ENCODE measurements at places on chromosomes 5 and 9.

DNA sequence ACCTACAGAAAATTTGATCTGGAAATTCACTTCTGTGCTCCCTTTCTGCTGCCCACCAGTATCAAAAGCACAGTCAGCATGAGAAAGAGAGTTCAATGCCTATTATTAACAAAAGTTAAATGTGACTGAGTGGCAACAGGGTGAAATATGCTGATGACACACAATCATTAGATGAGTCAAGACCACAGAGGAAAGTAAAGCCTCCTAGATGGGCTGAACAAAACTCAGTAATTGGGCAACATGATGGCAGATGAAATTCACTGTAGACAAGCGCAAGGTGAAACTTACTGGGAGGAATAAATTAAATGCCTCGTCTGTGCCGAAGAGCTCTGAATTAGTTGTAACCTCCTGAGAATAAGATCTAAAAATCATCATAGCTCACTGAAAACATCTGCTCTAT lies 752.8 kb downstream of the IRX1 start:
- no peak for DNase-seq

- DNase-seq = no peak
These were observed 136.2 kb upstream of the IRX2 start for GRCh38 chr5:2887481-2888348.

DNA sequence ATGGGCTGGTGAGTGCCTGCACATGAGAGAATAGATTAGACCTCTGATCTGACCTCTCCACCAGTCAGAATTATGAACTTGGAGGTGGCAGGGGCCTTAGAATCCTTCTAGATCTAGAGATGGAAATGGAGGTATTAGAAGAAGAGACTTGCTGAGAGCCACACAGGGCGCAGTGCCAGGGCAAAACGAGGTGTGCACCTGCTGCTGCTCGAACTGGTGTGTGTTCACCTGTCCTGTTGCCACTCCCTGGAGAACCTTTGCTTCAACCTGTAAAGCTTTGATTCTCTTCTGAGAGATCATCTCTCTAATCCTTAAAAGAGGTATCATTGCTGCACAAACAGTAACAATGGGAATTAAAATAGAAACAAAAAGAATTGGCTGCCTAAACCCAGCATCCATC lies 24.9 kb downstream of the FRMPD1 start:
- DNase-seq = no peak

DNA sequence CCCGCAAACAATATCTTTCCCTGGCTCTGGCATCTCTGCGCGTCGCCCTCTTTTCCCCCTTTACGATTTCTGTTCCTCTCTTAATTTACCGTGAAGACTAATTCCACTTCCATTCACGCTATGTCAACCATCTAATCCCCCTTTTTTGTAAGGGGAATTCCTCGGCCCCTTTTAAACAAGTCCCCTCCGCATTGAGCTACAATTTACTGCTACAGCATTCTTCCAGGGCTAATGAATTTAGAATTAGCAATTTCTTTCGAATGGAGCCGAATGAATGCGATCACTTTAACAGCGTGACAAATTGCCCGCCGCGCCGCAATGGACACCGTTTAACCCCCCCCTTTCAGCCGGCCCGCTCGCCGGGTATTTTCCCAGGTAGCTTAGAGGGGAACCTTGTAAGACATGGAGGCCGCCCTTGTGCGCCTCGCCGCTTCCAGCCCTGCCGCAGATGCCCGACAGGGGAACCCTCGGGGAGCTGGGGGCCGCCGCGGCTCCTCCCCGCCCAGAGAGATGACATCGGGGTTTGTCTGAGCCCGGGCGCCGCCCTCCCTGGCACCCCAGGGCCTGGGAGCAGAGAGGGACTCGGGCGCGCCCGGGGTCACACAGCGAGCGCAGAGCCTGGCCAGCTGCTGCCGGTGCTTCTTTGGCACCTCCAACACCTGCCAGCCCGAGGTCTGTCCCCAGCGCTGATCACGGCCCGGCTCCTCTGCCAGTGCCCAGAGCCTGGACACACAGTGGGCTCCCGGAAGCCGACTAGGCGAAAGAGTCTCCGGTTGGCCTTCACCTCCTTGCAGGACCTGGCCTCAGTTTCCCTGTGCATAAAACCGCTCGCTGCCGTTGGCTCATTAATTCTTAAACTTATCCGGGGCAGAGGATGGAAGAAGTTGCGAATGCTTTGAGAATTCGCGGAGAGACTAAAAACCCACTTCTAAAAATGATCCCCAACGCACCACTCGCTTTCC lies 1.3 kb downstream of the PRDM12 start:
- DNase-seq = no peak

DNA sequence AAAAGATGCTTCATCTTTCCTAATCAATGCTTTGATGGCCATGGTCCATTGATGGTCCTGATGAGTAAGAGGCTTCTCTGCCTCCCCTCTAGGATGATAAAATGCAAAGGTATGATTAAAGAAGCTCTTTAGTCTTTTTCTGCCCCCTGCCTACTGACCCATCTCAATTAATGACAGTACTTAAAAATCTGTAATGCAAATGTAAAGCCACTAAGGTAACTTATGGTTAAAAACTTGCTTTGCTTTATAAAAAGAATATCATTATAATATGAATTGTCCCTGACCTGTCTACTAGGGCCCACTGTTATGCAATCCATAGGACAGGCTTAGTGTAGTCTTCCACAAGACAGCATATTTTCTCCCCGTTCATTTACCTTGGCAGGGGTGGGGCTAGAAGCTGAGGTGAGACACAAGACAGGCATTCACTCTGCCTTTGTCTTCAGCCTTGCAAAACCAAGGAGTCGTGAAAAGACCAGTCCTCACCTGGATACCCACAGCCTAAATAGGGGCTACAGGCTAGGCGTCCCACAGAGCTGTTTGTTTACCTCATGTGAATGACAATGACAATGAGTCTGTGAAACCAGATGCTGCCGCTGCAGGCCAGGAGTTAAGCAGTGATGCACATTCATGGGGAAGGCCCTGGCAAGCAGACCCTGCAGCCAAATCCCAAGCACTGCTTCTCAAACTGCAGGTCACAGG lies 60.4 kb downstream of the BNC2 start:
- DNase-seq = no peak

DNA sequence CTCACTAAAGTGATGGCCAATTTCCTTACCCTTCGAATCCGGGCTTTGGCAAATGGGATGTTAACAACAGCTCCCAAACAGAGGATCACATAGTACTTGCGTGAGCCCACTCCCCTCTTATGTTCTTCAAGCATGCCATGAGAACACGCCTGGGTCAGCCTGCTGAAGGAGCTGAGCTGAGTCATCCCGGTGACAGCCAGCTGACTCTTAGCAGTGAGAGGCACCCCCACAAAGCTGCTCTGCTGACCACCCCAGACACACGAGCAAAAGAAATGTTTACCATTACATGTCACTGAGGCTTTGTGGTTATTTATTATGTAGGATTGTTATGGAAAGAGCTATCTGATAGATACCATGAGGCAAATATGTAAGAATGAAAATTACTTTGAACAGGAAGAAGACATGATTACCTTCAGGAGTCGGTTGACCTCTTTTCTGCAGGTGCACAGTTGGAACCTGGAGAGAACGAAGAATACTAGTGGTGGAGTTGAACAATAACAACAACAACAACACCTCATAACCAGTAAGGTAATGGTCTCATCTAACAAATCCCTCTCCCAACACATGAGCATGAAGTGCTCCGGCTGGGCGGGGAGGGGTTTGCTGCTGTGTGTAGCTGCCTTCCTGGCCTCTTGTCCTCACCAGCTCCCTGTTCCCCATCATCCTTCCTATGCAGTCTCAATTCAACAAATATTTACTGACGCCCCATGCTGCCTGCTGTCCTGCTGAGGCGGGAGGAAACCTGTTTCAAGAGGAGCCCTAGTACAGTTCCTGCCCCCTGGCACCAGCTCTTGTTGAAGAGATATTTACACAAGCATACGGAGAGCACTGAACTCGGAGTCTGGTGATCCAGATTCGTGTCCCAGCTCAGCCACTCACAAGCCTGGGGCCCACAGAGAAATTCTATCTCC lies 69.4 kb upstream of the LHFPL2 start:
- no peak for DNase-seq

DNA sequence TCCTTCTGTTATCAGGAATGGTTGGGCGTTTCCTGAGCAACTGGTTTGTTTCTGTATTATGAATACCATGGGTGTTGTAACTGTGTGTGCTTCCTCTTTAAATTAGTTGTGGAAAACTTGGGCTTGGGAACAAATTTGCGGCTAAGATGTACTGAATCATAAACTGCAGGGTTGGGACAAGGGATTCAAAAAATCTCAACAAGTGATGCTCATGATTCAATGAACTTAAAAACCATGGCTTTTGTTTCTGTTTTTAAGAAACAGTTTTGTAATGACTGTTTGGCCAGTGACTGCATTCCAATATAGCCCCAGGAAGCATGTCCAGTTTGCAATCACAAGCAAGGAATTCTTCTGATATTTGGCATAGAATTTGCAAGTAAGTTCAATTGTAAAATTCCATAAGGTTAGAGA lies 657.5 kb upstream of the WWC1 start:
- DNase-seq = peak; percentile 12
